ENCODE measurements at places on chromosomes 11 and 22.

- no peak for DNase-seq
These were observed 148.1 kb downstream of the WNT7B start for GRCh38 chr22:45828841-45829240.

- DNase-seq = no peak
These were observed 61.6 kb upstream of the LINC01488 start for GRCh38 chr11:69419662-69420395.

GRCh38 chr11:110297076-110297725 lies 787 bp upstream of the RDX start:
- no peak for DNase-seq

DNA sequence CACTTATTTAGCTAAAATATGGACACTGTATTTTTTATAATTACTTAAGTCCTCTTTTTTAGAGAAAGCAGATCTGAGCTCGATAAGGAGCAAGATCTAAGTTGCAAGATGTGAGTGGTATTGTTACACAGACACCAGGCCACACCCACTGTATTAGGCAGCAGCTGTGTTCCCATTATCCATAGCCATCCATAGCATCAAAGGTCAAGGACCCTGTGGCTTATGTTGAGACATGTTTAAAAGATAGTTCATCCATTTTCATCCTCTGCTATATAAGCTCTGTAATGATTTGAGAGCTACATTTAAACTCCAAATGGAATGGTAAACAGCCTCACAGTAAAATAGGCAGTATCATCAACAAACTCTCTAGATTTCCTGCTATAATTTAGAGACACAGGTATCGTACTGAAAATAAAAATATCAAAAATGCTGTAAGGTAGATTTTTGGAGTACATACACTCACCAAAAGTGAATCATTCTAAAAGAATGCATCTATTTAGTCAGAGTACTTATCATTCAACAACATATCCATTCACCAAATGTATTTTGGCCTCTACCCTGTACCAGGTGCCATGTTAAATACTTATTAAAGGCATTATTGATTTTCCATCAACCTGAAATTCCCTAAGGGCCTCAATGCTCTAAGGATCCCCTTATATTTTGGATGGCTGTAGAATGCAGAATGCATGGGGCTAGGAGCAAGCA lies 574.0 kb downstream of the LRRC4C start:
- no peak for DNase-seq

DNA sequence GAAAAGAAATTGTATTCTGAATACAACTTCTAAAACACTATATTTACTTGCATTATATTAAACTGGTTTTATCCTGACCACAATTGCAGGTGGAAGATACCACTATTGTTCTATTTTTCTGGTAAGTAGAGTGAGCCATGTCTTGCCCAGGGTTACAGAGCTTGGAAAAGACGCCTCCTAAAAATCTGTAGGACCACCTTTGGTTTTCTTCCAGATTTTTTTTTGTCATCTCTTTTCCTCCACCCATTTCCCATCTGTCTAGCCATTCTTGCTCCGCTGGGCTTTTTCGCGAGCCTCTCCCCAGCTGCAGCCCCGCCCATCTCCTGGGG lies 294 bp upstream of the MTMR3 start:
- no peak for DNase-seq

DNA sequence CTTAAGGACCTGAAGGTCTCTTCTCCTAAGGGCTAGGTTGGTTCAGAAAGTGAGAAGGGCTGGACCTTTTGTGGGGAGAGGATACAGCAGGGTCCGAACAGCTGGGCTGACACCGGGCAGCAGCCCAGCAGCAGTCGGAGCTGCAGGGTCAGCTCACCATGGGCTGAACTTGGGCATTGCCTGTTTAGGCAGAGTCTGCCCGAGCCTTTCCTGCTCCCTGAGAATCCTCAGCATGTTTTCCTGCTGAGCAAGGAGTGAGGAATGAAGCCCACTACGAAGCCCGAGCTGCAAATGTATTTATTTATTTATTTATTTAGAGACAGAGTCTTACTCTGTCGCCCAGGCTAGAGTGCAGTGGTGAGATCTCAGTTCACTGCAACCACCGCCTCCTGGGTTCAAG lies 83.9 kb downstream of the PTPRJ start:
- DNase-seq = no peak
